ENCODE measurements at places on chromosomes 6 and 20.

GRCh38 chr20:40463171-40463570 lies 225.9 kb downstream of the MAFB start:
- DNase-seq = no peak

GRCh38 chr6:75084872-75085381 lies 120.9 kb downstream of the COL12A1 start:
- no peak for DNase-seq

DNA sequence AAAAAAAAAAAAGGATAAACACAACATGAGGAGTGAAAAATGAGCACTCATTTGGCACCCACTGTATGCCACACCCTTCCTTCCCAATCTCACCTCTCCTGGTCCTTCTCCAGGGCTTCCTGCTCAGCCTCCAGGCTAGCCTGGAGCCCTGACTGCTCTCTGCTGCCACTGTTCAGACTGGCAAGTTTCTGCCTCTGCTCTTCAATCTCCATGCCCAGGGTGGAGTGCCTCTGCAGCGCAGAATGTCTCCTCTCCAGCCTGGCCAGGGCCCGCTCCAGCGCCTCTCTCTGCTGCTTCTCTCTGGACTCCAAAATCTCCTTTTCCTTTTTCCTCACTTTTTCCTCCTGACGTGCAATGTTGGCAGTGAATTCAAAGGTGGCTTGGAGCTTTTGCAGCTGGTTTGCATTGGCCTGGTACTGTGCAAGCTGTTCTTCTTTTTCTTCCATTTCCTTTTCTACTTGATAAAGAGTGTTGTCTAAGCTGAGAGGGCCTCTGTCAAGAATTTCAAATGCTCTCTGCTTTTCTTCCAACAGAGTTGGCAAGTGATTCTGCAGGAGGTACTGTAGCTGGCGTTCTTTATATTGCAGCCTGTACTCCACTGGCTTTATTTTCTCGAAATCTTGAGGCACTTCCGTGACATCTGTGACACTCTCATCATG lies 194.4 kb downstream of the KIF16B start:
- no peak for DNase-seq

GRCh38 chr20:45972500-45973183 lies 639 bp upstream of the ZNF335 start:
- DNase-seq = peak; percentile 95

DNA sequence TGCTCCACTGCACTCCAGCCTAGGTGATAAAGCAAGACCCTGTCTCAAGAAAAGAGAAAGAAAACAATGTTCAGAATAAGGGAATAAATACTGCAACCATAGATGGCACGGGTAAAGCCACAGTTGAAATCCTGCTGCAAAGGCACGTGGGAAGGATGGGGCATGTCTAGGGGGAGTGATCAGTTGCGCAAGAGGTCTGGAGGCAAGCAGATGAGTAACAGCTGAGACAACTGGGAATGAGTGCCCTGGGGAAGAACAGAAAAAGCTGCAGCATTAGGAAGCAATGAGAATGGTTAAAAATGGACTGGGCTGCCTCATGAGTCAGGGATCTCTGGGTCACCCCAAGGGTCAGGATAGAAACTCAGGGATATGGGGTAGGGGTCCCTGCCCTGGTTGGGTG lies 96.3 kb downstream of the GMPR start:
- no peak for DNase-seq

- DNase-seq = no peak
These were observed 18.1 kb downstream of the ADGRB3 start for GRCh38 chr6:68653074-68653705.

GRCh38 chr6:22709803-22710202 lies 140.4 kb downstream of the HDGFL1 start:
- DNase-seq = no peak

DNA sequence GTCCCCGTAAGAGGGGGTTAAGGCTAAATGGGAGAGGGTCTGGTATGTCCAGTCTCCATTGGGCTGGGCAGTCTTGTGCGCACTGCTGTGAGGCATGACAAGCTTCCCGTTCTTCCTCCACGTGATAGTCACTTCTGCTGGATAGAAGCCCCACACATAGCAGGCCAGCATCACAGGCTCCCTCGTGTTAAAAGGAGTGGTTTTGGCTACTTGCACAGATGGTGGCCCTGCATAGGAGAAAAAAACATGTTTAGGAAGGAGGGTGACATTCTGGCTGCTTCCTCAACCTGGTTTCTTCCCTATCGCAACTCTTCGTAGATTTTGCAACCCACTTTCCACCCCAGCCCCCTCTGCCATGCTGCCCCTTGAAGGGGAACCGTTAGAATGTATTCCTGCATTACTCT lies 3.6 kb downstream of the HLA-DMB start:
- DNase-seq = no peak

- DNase-seq = no peak
These were observed 1.2 kb downstream of the SLC17A3 start for GRCh38 chr6:25872814-25873213.

DNA sequence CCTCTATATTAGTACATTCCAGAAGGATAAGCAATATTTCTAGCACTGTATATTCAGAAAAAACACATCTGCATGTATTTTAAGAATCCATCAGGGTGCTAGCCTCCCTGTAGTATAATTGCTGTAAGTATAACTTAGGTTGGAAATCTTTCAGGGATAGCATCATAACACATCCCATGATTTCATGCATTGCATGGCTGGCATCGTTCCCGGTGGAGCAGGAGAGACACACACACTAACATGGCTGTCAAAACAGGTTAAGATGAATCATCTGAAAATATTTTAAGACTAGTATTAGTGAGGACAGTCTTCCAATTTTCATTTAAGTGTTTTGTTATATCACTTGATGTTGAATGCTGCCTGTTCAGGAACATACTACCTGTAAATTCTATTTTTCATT lies 32.1 kb upstream of the CENPW start:
- DNase-seq = no peak

DNA sequence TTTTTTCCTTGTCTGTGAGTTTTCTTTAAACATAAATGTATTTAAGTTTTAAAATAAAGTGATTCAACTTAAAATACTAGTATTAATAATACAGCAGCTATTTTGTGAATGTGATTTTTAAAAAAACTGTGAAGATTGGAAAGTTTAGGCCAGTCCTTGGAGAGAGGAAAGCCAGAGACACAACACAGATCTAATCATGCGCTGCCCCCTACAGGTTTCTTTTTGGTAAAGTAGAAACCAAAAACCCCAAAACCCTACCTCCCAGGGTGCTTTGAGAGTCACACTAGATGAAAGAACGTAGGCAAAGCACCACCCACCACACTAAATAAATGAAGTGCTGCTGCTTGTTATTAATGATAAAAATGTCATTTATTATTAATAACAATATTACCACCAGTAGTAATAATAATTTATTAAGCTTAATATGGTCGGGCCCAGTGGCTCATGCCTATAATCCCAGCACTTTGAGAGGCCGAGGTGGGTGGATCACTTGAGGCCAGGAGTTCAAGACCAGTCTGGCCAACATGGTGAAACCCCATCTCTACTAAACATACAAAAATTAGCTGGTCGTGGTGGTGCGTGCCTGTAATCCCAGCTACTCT lies 33.7 kb downstream of the SLC9A8 start:
- DNase-seq = no peak

DNA sequence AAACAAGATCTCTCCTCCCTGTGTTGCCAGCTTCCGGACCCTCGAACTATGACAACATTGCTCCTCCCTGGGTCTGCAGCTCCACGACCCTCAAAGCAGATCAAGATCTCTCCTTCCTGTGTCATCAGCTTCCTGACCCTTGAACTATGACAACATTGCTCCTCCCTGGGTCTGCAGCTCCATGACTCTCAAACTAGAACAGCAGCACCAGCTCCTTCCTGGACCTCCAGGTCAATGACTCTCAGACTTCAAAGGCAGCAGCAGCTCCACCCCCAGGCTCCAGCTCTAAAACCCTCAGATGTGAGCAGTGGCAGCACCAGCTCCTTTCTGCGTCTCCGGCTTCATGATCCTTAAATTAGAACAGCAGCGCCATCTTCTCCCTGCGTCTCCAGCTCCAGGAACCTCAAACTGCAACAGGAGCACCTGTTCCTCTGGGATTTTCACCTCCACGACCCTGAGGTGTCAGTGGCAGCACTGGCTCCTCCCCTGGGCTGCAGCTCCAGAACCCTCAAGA lies 341.0 kb upstream of the SULF2 start:
- DNase-seq = no peak

DNA sequence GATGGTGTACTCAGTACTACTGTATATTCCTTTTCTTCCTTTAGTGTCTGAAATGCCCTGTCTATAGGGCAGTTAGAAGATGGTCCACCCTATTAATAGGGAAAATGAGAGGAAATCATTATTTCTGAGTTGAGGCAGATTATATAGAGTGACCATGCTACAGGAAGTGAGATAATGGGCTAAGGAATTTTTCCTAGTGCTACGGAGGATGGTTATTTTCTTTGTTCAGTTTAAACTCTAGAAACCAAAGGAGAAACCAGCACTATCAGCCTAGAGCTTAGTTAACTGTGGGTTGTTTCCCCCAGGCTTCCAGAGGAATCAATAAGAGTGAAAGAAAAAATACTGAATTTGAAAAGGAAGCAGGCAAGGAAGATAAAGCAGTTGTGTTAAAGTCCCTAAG lies 474 bp downstream of the TSBP1 start:
- no peak for DNase-seq

Data from natural killer cell treated with Interleukin-12 subunit alpha and Interleukin-12 subunit beta and Interleukin-15 and Interleukin-18, amount 100 ng/mL, for 72 hours (primary cell).